ENCODE measurements at places on chromosomes 16 and 17. TPM values are rescaled to one million over a fixed set of nuclear protein-coding genes. Genes with fewer than 3 reads are reported as not detected.

Gene BTBD17
- polyA plus RNA-seq: not detected

Gene SYCE1L
- polyA plus RNA-seq: 16.1 TPM

DNA sequence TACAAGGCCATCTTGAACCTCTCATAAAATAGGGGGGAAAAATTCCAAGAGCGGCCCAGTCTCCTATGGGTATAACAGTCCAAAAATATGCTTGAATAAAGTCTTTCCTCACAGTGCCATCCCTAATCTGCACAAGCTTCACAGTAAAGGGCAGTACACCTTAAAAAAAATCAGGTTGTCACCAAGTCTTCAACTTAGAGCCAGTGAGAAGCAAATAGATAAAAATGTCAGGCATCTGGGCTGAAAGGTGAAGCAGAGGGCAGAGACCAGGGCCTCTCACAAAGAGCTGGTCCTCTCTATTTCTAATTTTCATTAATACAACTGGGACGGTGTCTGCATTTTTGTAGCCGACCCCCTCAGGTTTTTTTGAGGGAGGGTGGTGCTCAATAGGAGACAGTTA lies 82.9 kb downstream of the SSH2 start:
- H3K36me3 ChIP-seq: peaks cover 4% of the 10 kb centered on the region
- H3K4me3 ChIP-seq: no peak overlapping the region
- H3K27ac ChIP-seq: no peak overlapping the region
- H3K27me3 ChIP-seq: no peaks in the 10 kb centered on the region
- no peak for DNase-seq

DNA sequence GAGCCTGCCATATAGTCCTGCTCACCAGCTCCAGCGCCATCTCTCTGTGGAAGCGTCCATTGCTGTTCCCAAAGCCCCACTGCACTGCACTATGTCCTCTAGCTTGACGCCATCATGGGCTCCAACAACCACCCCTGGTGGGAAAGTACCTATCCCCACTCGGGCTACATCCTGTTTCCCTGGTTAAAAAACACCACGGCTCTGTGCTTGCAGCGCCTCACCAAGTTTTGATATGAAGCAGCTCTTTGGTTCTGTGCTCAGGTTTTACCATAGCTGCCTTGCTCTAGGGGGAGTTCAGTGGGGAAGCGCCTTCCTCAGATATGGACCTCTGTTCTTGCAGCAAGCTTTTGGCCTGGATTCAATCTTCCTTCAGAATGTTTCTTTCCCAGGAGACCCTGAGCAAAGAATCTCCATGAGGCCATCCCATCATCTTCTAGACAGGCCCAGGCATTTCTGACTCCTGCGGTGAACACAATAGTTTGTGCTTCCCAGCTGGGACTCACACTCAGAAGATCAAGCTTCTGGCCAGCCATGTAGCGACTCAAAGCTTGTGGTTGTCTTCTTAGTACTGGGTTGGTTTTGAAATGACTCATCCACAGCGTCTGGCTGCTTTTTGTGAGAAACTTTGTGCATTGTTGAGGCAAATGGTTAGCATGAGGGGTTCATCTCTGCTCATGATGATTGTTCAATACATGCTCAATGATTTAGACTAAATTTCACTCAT lies 39.5 kb downstream of the DYNLRB2 start:
- no peaks in the 10 kb centered on the region for H3K27me3 ChIP-seq
- DNase-seq: no peak
- no peak overlapping the region for H3K27ac ChIP-seq
- no peak overlapping the region for H3K4me3 ChIP-seq
- H3K36me3 ChIP-seq: no peaks in the 10 kb centered on the region
